ENCODE measurements at places on chromosomes 16 and 17.

DNA sequence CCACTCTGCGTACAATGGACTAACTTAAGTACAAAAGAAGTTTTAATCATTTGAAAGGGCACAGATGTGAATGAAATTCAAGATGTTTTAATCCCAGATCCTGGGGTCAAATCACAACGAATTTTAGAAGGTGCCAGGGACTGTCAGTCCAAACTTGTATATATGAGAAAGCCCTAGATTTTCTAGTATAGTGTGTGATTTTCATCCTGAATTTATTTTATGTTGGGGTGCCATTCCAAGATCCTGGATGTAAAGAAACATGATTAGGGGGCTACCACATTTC lies 64.3 kb downstream of the TUBD1 start:
- DNase-seq, result no peak

- no peak for DNase-seq
These were observed 35.4 kb upstream of the USP22 start for GRCh38 chr17:21078016-21078780.

DNA sequence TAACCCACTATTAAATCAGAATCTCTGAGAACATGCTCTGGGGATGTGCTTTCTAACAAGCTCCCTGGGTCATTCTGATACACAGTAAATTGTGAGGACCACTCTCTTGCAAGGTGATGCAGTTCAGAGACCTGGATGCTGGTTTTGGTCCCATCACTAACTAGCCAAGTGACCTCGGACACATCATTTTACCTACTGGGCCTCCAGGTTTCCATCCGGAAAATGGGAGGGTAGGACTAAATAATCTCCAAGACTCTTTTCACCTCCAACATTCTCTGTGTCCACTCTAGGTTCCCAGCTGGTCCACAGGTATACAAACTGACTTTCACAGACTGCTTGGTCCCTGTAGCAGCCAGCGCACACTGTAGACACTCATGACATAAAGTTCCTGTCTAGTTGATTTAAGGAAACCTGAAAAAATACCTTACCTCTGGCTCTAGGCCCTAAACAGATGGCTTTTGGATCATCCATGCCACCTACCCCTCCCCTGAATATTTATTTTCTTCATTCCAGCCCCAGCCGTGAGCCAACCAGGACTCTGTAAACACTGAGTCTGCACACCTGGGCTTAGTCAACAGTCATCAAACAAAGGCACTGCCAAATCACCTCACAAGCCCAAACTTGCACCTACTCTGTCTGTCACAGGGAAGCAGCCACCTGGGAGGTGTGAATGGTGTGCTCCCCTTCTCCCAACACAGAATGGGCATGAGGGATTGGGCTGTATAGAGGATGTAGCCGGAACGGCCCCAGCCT lies 51.3 kb upstream of the MRPS23 start:
- peak; percentile 81 for DNase-seq

DNA sequence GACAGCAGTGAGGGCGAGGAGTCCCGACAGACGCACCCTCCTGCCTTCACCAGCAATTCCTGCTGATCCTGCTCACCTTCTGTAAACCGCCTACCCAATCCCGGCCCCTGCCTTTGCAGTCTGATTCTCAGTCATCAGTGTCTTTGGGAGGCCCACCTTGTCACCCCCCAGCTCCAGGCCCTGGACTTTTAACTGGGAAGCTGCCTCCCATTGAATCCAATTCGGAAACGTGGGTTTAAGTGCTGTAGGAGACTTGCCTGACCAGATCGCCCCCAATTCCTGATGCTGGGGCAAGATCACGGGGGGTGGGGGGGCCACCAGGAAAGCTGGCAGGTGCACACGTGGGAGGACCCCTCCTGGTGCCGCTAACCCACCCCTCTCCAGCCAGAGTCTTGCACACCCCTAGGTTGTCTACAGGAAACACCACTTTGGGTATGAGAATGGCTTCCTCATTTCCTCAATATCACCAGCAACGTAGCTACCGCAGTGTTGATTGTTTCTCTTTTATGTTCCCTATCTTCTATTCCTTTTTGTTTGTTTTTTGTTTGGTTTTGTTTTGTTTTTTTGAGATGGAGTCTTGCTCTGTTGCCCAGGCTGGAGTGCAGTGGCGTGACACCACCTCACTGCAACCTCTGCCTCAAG lies 46.6 kb upstream of the CMIP start:
- no peak for DNase-seq

- no peak for DNase-seq
These were observed at the start of gene GCGR for GRCh38 chr17:81803728-81804558. Gene GCGR, plus strand, starts transcription at chr17:81804150. Its CDS starts 4,869 bp downstream, at chr17:81809019.

DNA sequence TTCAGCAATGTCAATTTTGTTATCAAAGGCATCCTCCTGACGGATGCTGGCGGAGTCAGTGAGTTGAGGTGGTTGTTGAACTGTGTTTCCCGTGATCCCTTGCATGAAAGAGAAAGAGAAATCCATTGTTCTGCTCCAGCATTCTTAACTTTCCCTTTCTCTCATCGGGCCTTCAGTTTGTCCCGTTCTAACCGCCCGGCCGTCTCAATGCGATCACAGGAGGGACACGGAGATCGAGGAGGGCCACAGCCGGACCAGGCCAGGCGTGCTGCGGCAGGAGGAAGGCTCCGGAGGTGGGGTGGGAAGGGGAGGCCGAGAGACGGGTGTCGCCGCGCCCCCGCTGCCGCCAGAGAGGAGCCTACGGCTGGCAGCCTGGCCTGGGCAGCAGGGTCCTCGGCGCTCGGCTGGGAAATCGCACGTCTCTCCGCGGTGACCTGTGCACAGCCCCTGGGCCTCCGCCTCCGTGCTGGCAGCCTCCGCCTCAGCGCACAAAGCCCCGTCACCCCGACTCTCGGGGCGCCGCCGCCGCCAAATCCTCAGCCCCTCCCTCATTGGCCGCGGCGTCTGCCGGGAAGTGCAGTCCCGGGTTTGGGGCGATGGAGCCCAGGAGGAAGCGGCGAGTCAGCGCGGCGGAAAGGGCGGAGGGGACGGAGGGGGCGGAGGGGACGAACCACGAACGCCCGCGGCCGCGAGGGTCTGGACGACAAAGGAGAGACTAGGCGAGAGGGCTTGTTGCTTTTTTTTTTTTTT lies 38.1 kb downstream of the SOST start:
- DNase-seq, result peak; percentile 57

DNA sequence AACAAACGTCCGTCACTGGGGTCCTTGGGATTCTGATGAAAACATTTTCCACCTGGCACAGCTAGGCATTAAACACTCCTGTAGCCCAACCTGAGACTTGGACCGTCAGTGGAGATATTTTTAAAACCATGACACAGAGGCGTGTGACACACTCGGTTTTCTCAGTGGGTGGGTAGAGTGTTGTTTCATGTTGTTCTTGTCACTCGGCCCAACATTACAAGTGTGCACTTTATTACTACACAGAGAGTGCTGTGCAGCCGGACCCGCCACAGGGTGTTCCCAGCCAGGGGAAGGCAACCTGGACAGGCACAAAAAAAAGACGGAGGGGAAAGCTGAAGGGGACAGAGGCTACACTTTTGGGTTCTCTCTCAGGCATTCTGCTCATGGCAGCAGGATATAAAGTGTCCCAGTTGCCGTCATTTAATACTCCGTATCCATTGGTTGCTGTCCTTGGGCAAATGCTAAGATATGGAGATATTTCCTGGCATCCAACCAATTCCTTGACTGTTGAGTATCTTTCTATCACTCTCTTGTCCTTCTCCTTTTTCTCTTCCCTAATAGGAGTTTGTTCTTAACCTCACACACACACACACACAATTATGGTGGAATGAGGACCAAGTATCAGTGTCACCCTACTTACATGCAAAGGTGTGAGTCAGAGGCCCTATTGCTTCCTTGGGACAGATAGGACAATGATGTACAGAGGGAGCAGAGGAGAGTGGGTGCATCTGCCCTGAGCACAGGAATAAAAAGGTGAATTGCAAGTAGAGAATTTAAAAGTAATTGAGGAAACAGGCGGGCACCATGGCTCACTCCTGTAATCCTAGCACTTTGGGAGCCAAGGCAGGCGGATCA lies 154.1 kb upstream of the SOX9 start:
- no peak for DNase-seq

GRCh38 chr17:67784364-67785121 lies 40.8 kb upstream of the BPTF start:
- no peak for DNase-seq

DNA sequence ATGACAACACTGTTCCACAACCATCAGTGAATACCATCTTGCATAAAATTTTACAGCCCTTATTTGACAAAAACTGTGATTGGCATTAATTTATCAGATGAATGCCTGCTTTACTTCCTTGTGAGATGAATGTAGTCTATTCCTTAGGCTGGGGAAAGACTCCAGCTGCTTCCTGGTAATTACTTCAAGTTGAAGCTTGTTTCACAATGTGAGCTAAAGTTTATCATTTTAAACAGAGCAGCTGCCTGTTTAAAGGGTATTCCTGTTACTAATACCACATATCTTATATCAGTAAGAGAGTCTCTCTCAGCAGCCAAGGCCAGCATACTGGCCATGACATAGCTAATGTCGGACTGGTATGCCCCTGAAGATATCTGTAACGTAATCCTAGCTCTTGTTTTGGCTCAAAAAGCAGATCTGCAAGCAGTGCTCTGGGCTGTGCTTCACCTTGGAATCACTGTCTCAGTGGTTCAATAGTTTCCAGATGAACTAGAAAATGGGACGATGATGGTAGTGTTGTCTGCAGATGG lies 13.2 kb upstream of the ARL2BP start:
- no peak for DNase-seq

DNA sequence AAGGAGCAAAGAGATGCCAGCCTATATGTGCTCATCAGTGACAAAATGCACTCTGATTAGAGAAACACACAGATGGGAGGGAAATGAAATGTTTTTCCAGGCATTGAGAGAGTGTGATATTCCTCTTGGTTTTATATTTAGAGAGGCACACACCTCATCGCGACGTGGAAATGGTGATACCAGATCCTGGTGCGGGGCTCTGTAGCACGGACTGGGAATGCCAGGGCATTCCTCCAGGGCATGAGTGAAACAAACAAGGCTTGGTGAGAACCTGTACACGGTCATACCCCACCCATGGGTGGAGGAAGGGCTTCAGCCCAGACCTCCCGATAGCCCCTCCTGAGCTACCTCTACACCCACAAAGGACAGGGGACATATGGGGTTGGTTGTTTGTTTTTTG lies 280.2 kb downstream of the C16orf95 start:
- DNase-seq, result no peak

- no peak for DNase-seq
These were observed 11.0 kb downstream of the EMC6 start for GRCh38 chr17:3679531-3680126.

- no peak for DNase-seq
These were observed 2.9 kb upstream of the NAGS start for GRCh38 chr17:44001461-44001920.

- no peak for DNase-seq
These were observed 98.3 kb upstream of the CIBAR2 start for GRCh38 chr16:85210423-85211169.

DNA sequence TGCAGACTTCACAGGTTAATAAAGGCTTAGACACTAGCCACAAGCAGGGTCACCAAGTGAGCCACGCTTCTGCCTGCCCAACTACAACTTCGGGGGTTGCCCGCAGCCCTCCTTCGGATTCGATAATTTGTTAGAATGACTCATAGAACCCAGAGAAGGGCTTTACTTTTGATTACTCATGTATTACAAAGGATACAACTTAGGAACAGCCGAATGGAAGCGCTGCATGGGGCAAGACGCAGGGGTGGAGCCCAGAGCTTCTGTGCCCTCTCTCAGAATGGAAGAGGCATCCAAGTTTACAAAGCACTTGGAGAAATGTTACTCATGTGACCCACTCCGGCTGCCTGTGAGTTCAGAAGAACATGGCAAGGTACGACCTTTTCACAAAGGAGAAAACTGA lies 7.5 kb upstream of the CDH5 start:
- peak; percentile 23 for DNase-seq

GRCh38 chr17:17750881-17751280 lies 69.6 kb downstream of the RAI1 start:
- DNase-seq, result peak; percentile 32

- no peak for DNase-seq
These were observed 44.9 kb upstream of the XYLT1 start for GRCh38 chr16:17515421-17516210.

DNA sequence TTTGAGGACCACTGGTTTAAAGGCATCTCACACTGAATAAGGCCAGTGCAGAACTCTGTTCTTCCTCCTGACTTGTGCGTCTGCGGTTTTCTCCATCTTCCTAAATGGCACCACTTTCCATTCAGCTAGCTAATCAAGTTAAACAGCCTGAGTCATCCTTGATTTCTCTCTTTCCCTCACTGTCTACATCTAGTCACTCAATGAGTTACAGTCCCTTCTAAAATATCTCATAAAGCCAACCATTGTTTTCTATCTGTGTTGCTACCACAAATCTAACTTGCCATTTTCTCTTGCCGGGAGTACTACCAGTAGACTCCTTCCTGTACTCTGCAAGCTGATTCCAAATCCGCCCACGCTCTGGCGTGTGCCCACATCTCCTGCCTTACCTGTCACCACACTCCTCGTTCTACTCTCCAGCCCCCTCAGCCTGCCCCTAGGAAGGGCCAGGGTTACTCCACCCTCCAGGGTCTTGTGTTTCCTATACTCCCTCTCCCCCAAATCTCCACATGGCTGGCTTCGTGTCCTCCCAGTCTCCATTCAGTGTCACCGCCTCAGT lies 324.5 kb downstream of the SNX29 start:
- DNase-seq, result no peak

DNA sequence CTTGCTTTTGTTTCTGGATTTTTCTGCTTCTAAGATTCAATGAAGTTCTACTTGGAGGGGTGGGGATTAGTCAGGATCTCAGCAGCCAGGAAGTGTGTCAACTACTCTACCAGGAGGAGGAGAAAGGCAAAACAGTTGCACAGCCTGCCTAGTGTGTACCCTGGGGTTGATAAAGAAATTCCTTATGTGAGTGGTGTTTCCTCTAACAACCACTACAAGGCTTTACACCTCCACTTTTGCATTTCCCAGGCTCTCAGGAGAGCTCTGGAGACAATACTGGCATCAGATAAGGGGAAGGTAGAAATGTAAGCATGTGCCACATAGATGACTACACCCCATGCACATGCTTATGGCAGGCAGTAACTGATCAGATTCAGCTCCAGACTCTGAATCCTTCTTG lies 174.6 kb downstream of the TOX3 start:
- DNase-seq, result no peak

DNA sequence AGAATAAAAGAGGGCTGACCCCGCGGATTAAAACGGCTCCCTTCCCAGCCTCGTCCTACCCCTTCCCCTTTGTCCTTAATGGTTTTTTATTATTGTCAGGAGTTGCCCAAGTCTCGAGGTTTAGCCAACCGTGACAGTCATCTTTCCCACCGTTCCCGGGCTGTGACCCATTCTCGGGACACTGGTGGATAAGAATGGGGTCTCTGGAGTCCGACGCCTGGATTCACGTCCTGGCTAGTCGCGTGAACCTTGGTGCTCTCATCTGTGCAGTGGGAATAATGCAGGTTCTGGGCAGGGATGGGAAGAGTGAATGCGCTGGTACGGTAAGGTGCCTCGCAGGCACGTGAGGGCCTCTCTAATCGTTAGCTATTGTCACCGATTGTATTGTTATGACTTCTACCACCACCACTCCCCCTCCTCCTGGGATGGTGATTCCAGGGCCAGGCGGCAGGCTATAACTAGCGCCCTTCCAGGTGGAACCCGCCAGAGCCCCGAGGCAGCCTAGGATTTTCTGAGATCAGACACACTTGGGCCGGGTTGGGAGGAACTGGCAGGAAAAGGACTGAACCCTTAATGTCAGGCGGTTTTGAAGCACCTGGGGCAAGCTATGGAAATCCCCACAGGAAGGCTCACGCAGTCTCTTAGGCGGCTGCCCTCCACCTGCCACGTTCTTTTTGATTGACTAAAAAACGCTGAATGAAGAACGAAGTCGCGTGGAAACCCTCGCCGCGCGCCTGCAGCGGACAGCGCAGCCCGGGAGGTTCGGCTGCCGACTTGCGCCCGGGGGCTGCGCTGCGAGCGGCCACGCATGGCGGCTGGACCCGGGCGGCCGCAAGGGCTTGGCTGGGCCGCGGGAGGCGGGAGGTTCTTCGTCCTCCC lies 2.7 kb downstream of the HS3ST3B1 start:
- DNase-seq, result no peak
